ENCODE measurements at places on chromosomes 5 and 9.

DNA sequence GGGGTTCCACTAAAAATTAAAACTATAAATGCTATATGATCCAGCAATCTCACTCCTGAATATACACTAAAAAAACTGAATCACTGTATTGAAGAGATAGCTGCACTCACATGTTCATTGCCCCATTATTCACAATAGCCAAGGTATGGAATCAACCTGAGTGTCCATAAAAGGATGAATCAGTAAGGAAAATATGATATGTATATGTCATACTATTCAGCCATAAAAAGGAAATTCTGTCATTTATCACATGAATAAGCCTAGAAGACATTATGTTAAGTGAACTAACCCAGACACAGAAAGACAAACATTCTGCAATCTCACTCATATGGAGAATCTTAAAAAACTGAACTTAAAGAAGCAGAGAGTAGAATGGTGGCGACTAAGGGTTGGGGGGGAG is 1376.2 kb upstream of the CDH9 start:
- DNase-seq: no peak

GRCh38 chr9:105021917-105022316 is 94.0 kb upstream of the ABCA1 start:
- no peak for DNase-seq

- DNase-seq: no peak
Measured at GRCh38 chr9:83505282-83505681, 32.9 kb downstream of the FRMD3 start.

DNA sequence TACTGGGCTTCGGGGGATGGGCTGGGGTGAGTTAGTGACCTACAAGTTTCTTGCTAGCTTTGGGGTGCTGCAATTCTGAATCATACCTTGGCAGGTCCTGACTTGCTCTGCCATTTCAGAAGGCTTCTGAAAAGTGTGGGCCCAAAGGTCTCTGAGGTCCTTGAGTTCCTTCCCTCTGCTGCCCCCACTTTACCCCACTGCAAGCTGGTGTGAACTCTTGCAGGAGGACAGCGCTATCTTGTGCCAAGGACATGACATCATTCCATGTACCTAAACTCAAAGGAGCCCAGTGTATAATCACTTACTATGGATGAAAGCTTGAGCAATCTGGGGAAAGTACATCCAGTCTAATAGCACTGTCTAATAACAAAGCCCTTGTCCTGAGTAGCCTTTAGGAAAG is 157.4 kb downstream of the RMI1 start:
- no peak for DNase-seq

Data from HL-60 (cell line).